Hair follicular keratinocyte (primary cell): ENCODE measurements at places on chromosomes 7 and 10. TPM values are rescaled to one million over a fixed set of nuclear protein-coding genes. Genes with fewer than 3 reads are reported as not detected.

The CYP2C8 gene
- not detected in 2 replicates for total RNA-seq

The SPDYE16 gene
- not detected in 2 replicates for total RNA-seq

The NT5C3A gene
- 20.4 and 25.0 TPM in 2 replicates for total RNA-seq

The STEAP1 gene
- 33.9 and 44.6 TPM in 2 replicates for total RNA-seq

The GJC3 gene
- not detected in 2 replicates for total RNA-seq

The ELFN1 gene
- total RNA-seq: 0.23 and 0.30 TPM in 2 replicates

The ARMH3 gene
- total RNA-seq: 6.3 and 8.4 TPM in 2 replicates

The MSS51 gene
- total RNA-seq: 0.31 and 0.57 TPM in 2 replicates

The FAM25A gene
- 2.5 and 3.3 TPM in 2 replicates for total RNA-seq

The SPDYE1 gene
- not detected in 2 replicates for total RNA-seq

The RABGEF1 gene
- 24.1 and 32.0 TPM in 2 replicates for total RNA-seq
